Germinal center (tissue), 1 donor: ENCODE measurements at places on chromosomes 6 and 20.

- peak; percentile 23 for DNase-seq
Observed at GRCh38 chr20:35618263-35619131, 2.9 kb downstream of the SPAG4 start.

GRCh38 chr6:1044040-1044836 is 267.7 kb upstream of the FOXQ1 start:
- DNase-seq, result no peak

GRCh38 chr6:75450903-75451302 is 42.7 kb downstream of the FILIP1 start:
- no peak for DNase-seq

DNA sequence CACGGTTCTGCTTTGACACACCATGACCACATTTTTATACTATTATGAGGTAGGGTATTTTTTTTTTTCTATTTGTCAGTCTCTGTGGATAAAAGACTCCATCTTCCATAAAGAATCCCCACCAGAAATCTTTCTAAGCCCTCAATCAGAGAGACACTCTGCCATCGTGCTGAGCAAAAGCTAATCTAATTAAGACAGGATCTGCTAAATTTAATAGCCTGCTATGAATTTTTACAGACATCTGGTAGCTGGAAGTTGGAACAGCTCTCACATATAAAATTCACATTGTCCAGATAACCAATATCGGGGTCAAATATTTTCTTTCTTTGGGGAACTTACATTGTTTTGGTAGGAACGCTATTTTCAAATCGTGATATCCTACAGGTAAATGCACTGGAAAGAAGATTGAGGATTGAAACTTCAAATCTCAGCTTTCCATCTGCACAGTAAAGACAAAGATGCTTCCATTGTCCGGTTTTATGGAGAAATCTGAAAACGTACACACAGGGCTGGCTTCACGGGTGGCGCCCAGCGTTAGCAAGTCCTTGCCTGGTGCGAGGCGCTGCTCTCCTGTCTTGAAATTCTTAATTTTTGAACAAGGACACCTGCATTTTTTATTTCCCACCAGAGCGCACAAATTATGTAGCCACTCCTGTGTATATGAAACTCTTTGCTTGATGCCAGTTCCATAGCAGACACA is 573.8 kb upstream of the NOX3 start:
- no peak for DNase-seq

- no peak for DNase-seq
Observed at GRCh38 chr6:150813993-150814359, 51.5 kb upstream of the MTHFD1L start.

- DNase-seq, result no peak
Observed at GRCh38 chr20:23255106-23255505, 95.5 kb upstream of the NXT1 start.
